ENCODE measurements at places on chromosomes 16 and 17.

DNA sequence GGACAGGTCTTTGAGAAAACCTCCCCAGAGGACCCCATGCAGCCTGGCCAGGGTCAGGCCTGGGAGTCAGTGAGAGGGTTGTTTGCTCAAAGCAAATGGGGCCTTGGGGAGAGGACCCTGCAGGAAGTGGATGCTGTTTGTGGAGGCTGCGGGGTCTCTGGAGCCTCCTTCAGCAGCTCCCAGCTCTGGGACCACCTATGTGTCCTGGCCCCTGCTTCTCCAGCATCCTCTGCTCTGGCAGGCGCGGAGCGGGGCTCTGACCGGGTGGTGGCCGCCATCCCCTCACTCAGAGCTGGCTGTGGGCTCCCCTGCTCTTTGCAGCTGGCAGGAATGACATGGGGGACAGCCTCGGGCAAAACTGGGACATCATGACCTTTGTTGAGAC is 29.8 kb upstream of the CIBAR2 start:
- DNase-seq: no peak

DNA sequence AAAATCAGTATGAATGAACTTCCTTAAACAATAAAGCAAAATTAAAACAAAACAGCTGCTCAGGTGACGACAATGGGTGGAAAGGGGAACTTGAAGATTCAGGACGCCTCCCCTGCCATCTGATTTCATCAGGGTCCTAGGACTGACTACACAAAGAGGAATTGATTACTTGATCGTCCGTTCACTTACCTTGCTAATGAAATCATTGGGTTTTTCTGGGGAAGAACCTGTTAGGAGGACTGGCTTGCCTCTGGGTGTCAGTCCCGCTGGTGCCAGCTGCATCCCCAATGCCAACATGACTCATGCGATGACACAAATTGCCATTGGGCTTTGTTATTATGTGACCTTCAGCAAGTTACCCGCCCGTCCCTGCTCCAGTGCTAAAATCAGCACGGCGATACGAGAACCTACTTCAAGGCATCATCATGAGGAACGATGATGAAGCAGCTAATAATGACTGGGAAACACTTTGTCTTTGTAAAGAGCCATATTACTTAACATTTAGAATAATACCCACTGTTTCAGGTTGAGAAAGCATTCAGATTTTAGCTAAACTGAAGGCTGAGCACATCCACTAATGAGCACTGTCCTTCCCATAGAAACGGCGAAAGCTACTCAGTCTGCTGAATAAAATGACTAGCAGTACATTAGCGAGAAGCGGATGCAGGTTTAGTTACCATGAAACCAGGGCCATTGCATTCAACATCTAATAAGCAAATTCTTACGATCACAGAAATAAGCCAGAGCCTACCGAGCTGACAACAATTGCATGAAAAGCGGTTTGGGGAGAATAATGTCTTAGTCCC is 139.4 kb downstream of the ZFHX3 start:
- DNase-seq: no peak

GRCh38 chr16:86854058-86854621 is 275.8 kb downstream of the FOXL1 start:
- DNase-seq: no peak

- no peak for DNase-seq
Measured at GRCh38 chr16:72266836-72267235, 94.9 kb upstream of the PMFBP1 start.

- DNase-seq: peak; percentile 18
Measured at GRCh38 chr17:27756467-27757371, 43.6 kb downstream of the NOS2 start.

GRCh38 chr16:12572316-12572985 is 231.2 kb downstream of the CPPED1 start:
- DNase-seq: no peak

DNA sequence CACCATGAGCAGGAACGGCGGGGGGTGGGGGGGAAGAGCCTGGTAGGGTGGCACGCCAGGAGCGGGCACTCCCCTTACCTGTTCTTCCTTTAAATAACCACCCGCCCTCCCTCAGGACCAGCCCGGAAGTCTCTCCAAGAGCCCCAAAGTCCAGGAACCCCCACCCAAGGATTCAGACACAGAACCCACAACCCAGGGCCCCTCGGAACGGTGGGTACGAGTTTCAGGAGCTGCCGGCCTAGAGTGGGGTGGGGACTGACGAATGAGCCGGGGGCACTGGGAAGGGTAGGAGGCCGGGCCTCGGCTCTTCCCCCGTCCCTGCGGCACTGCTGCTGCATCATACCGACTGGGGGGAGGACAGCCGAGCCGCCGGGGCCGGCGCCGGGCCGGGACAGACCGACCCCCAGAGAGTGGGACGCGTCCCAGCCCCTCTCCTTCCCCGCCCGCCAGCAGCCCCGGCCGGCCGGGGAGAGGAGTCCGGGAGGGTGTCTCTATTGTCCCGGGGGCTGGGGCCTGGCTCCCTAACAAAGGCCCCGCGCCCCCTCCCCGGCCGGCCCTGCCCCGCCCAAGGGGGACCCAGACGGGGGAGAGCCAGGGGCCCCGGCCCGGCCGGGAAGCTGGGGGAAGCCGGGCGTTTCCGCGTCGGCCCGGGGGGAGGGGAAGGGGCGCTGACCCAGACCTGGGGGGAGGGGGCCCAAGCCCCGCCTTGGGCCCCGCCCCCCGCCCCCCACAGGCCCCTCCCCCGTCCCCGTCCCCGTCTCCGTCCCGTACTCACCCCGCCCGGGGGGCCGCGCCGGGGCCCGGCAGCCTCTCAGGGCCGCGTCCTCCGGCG is 747 bp downstream of the ATXN7L3 start:
- DNase-seq: peak; percentile 45

DNA sequence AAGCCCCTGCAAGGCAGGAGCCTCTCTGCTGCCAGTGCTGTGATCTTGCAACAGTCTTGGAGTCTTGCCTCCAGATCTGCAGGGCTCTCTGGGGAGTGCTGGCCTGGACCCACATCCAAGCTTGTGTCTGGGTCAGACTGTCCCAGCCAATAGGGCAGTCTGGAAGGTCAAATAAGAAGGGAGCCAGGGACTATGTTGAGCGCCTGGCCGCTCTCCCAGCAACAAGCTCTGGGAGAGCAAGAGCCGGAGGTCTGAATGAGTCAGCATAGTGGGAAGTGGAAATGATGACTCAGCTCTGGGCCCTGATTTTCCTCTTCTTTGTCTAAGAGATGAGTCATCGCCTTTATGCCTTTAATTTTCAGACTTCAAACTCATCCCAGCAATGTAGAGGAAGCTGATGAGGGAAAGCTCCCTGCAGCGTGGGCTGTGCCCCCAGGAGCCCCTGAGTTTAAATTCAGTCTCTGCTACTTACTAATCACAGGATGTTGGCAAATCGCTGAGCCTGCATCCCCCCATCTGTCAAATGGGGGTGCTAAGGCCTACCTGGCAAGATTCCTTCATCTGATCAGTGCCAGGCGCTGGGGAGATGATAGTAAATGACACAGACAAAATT is 43.6 kb upstream of the HAPSTR1 start:
- no peak for DNase-seq

DNA sequence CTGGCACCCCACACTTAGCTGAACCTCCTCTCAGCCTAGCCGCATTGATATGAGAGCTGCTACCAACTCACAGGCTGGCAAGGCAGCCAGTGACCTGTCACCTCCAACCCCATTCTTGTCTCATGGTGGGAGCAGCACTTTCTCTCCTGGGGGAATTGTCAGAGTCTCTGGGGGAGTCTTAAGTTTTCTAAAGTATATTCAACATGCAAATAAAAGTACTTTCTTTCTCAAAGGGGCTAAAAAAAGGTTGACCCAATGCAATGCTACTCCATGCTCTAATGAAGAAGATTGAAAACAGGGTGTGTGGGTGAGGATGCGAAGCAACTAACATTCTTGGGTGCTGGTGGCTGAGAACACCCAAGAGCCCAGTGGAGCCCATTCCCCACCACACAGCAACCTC is 53.1 kb upstream of the SREBF1 start:
- DNase-seq: no peak

DNA sequence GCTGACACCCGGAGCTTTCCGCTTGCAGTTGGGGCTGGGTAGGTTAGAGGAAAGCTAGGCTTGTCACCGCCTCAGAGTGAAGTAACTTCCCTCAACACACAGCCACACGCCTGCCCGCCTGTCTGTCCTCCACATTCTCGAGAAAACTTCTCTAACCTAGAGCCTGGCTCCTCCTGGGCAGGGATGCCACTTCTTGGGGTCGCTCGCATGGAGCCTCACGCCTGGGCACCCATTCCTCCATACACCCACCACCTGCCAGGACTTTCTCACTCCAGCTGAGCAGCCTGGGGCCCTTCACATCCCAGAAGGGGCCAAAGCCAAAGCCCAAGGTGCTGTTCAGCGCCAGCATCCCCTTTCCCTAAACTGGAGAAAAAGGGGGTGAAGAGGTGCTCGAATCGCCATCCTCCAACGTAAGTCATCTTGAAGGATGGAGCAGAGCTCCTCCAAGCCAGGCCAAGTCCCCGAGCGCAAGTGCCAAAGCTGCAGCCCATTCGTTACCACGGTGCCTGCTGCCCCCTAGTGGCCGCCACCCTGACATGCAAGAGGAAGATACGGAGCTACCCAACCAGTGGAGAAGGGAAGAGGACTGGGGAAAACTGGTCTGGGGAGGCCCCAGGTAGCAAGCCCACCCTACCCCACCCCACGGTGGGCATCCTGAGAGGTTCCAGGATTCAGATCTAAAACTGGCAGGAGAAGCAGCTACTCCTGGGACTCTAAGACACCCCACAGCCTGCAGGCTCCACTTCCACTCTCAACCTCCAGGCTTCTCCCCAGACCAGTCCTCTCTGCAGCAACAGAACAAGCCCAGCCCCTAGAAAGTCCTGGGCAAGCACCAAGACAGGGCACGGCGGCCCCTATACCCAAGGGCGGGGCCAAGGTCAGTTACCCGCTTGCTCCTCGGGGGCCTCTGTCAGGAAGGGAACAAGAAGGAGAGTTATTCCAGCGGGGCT is 63.1 kb downstream of the MYO18A start:
- no peak for DNase-seq

DNA sequence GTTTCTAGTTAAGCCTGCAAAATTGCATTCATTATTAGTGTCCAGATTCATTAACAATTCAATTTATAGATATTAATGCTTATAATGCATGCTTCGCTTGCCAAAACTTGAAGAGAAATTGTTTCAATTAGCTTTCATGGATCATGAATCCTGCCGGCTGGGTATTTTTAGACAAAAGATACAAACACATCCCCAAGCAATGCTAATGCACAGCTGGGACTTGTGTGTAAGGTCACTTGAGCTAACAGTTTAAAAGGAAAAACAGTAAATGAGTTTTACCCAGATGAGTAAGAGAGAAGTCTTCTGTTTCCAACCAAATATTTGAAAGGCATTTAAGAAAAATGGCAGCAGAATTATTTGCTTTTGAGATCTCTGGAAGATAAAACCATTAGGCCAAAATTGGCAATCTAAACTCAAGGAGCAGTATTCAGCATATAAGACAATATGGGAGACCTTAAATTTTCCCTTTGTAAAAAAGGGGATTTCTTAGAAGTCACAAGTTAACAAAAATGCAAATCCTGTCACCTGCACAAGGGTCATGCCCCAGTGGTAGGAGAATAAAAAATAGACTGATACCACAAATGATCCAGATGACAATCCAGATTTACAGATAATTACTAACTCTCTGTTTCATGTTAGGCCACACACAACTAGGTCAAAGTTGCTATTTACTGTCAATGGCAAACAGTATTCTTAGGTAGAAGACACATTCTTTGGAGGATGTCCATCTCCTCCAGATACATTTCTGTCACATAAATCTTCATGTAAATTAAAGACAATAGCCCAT is 418.4 kb upstream of the PMFBP1 start:
- DNase-seq: no peak

- no peak for DNase-seq
Measured at GRCh38 chr16:69346683-69347082, 4.9 kb downstream of the TMED6 start.

DNA sequence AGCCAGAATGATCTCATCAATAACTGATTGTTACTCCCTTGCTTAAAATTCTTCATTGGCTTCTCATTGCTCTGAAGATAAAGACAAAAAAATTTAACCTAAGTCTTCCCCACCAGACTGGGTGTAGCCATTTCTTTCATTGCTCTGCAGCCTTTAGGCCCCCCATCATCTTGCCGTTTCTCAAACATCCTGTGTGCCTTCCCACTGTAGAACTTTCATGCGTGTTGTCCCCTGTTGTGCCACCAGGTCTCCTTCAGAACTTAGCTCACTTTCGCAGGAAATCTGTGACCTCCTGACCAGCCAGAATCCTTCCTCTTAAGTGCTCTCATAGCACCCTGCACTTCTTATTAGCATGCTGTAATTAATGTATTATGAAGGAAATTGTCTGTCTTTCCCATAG is 31.8 kb downstream of the TNRC6C start:
- no peak for DNase-seq

GRCh38 chr16:89422527-89422904 is 67.8 kb downstream of the ANKRD11 start:
- no peak for DNase-seq

DNA sequence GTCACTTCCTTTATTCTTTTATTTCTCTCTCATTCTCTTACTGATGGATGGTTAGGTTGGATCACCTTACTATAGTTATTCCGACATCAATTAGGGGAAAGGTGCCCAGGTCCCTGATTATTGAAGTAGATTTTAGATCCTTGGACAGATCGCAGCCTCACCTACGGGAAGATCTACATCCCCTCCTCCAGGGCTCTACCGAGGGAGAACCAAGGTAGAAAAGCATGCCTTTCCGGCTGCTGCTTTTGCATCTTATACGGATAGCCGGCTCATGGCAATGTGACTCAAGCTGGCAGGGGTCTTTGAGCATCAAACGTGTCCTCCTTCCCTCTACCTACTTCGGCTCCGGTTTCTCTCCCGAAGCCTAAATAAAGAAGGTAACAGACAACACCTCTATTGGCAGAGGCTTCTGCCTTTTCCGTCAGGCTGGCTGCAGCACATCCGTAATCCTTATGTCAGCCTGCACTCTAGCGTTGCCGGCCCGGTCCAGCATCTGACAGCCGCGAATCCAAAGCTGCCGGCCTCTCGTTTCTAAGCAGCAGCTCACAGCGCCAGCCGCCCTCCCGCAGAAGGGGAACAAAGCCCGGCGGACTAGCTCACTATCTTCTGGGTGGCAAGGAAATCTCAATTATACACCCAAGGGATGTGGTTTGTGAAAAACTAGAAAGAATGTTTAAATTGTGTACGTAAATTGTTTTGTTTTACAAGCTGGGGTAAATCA is 46.9 kb downstream of the IRX6 start:
- no peak for DNase-seq

DNA sequence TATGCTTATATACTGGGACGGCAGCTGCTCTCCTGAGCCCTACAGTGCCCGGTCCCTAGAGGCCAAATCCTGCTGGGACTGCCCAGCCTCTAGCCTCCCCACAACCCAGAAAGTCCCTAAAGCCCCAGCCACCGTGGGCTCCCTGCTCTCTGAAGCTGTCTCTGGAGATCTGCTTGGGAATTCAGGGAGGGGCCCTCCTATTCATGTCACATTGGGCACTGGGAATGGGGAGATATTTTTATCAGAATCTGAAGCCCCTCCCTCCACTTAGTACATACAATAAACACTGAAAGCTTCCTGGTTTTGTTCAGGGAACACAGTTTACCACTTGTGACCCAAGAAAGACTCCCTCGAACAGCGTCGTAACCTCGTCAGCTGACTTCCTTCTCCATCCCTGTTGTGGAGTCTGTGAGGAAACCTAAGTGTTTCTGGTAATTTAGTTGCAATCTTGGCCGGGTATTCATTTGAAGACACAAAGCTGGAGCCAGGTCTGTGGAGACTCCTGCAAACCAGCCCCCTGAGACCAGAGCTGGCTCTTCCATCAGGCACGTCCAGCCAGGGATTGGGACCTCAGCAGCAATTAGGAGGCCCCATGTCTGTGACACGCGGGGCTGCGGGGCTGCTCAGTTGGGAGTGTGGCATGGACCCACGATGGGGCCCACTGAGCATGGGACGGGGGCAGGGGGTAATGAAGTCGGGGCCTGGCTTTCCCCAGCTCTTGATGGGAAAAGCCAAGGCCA is 38.5 kb downstream of the PGS1 start:
- no peak for DNase-seq

All from activated CD8-positive, alpha-beta memory T cell treated with anti-CD3 and anti-CD28 coated beads for 1 hour (primary cell).